ENCODE measurements at places on chromosomes 16 and 17.

GRCh38 chr17:35087731-35088355 is 24.3 kb upstream of the RFFL start:
- DNase-seq, result peak; percentile 67

- DNase-seq, result peak; percentile 32
Observed at GRCh38 chr17:27315796-27316465, 22.0 kb downstream of the WSB1 start.

- DNase-seq, result no peak
Observed at GRCh38 chr16:66692341-66692740, 4.2 kb downstream of the CMTM4 start.

- no peak for DNase-seq
Observed at GRCh38 chr16:53209429-53209828, 154.6 kb downstream of the CHD9 start.

DNA sequence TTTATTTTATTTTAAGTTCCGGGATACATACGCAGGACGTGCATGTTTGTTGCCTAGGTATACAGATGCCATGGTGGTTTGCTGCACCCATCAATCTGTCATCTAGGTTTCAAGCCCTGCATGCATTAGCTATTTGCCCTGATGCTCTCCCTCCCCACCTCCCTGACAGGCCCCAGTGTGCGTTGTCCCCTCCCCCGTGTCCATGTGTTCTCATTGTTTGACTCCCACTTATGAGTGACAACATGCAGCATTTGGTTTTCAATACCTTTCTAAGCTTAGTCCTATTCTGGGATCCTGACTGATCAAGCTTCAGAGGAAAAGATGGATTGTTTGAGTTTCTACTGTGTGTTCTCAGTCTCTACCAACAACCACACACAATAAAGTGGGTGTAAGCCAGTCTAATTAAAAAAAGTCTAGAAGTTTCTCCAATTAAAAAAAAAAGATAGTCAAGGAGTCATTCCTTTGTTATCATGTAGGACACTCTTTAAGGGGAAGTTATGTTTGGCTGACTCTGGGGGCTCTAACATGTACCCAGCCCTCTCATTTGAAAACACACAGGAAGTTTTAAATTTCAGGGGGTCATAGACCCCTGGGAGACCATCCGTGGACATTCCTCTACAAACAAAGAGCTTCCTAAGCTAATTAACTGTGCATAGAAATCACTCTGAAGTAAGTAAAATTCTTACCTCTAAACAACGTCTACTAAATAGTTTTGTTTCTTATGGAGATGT is 66.3 kb upstream of the ADAMTS18 start:
- DNase-seq, result no peak

- DNase-seq, result no peak
Observed at GRCh38 chr16:50697421-50697715, 4.0 kb downstream of the NOD2 start.

DNA sequence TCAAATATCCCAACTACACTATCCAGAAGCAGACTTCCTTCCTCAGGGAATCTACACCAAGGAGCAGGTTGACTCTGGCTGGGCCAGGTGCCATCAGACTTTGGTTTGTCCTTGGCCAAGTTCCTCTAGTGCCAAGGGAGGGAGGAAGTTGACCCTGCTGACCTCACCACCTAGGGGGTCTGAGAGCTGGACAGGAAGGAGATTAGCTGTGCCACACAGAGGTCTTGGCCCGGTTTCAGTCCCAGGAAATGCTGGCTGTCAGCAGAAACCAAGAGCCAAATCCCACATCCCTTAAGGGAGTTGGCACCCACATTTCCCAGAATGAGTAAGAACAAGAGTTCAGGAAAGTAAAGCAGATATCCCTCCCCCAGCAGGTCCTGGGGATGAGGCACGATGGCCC is 178.2 kb downstream of the SALL1 start:
- no peak for DNase-seq

- DNase-seq, result no peak
Observed at GRCh38 chr16:65372171-65372570, 250.3 kb upstream of the CDH11 start.

GRCh38 chr17:7606280-7606679 is 8.4 kb downstream of the FXR2 start:
- no peak for DNase-seq

GRCh38 chr16:30535777-30536190 is 1.1 kb upstream of the ZNF747 start:
- DNase-seq, result peak; percentile 87

DNA sequence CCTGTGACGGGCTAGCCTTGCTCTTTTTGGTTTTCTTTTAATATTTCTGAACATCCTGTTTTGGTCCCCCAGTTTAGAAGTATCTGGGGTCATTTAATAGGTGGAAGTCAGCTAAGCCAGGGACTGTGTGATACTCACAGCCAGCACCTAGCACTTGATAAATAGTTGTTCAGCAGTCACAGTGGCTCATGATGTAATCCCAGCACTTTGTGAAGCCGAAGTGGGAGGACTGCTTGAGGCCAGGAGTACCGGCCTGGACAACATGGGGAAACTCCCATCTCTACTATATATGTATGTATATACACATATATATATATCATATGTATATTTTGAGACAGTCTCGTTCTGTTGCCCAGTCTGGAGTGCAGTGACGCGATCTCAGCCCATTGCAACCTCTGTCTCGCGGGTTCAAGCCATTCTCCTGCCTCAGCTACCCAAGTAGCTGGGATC is 1.8 kb upstream of the ZNRF1 start:
- peak; percentile 43 for DNase-seq

DNA sequence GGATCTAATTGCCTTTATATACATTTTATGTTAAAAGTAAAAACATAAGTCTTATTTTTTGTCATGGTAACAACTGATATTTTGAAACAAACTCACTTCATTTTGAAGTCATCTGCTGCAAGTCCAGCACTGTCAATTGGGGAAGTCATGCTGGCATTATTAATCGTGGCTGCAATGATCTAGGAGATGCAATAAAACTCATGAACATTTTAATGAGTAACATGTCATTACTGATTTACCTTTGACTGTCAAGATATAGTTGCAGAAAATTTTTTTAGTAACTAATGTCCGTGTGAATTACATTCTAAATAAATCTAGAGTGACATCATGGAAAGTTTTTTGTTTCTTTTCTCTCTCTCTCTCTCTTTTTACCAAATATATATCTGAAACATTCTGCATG is 17.3 kb upstream of the KRT24 start:
- no peak for DNase-seq

DNA sequence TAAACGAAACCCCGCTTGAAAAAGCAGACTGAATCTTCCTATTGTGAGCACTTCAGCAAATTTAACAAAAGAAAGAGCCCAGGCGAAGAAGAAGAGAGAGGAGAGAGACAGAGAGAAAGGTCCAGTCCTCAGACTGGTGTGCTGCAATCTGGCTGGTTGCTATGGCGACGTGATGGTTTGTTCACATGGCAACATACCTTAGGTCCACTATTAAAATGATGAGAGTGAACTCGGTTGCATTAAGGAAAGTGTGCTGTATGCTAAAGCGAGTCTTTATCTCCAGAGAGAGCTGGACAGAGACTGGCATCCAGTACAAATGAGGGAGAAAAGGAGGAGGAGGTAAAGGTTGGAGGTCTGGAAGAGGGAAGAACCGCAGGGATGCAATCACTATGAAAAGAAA is 271.8 kb upstream of the ZFHX3 start:
- no peak for DNase-seq

- DNase-seq, result peak; percentile 43
Observed at GRCh38 chr17:49351572-49352140, 10.4 kb downstream of the ZNF652 start.

DNA sequence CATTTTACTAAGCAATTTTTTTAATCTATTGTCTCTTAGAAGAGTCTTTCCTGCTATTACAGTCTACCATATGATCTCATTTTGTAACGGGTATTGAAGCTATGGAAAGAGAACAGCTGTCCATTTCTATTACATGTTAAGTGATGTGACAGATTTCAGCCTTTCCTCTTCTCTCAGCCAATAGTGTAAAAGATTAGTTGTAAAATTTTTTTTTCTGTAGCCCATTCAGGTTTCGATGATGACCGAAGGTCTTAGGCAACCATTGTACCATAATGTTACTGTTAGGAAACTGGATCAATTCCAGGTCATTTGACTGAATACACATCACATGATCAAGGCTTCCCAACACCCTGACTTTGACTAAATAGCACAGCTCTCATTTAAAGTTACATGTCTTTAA is 147.6 kb upstream of the HLF start:
- DNase-seq, result no peak

DNA sequence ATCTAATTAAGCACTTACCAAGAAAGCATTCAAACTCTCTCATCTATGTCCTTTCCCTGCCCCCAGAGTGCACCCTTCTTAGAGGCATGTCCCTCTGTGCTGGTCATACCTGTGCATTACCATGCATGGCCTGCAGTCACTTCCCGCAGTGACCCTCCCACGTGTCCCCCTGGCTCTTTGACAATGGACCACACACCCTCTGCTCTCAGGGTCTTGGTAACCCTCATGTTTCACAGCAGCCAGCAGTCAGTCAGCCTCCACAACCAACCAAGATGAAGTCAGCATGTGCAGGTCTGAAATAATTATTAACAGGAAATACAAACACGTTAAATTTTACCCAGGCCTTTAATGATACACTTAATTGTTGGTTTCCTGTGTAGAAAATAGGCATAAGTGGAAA is 10.1 kb downstream of the KRT33A start:
- no peak for DNase-seq

DNA sequence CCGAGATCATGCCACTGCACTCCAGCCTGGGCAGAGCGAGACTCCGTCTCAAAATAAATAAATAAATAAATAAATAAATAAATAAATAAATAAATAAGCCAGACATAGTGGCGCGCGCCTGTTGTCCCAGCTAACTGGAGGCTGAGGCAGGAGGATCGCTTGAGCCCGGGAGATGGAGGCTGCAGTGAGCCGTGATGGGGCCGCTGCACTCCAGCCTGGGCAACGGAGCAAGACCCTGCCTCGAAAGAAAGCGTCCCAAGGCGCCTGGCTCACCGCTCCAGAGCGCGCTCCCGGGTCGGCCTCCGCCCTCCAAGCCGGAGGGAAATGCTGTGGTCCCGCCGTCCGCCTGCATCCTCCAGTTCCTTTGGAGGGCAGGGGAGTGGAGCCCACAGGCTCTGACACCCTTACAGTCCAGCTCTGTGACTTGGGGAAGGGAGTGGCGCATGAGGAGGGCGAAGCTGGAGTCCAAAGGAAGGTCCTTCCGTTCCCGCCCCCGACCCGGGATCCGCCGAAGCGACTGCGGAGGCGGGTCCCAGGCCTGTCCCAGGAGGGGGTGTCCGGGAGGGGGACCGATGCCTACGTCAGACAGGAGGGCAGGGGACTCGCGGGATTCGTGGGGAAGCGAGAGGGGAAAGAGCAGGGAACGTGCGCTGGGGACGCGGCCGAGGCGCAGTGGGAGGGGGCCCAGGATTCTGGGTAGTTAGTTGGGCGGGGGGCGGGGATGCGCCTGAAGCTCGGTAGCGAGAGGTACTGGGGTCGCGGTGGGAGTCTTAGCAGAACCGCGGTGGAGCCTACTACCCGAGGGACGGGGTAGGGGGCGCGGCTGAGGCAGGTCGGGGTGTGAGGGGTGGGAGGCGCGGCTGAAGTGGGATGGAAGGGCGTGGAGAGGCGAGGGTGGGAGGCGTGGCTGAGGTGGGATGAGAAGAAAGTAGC is 8.4 kb upstream of the TRPV2 start:
- no peak for DNase-seq

GRCh38 chr17:6393351-6393952 is 41.5 kb downstream of the AIPL1 start:
- DNase-seq, result no peak

DNA sequence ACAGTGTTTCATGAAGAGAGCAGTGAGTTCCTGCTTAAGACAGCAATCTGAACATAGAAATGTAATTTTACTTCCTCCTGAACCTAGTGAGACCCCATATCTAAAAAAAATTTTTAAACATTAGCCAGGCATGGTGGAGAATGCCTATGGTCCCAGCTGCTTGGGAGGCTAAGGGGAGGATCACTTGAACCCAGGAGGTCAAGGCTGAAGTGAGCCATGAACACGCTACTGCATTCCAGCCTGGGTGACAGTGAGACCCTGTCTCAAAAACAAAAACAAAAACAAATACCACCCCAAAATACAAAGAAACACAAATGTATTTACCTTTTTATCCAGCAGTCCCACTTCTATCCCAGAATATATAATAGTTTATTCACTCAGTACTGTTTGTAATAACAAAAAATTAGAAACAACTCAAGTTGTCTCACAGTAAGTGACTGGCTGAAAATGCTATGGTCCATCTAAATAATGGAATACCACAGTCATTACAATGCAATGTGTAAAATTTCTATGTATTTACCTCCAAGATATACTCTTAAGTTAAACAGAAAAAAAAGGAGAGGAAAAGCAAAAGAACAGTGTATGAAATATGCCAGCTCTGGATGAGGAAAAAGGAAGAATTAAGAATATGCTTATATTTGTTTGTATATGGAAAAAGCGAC is 16.3 kb downstream of the CFDP1 start:
- DNase-seq, result no peak

GRCh38 chr16:28106467-28107215 is 43.1 kb upstream of the GSG1L start:
- DNase-seq, result no peak

DNA sequence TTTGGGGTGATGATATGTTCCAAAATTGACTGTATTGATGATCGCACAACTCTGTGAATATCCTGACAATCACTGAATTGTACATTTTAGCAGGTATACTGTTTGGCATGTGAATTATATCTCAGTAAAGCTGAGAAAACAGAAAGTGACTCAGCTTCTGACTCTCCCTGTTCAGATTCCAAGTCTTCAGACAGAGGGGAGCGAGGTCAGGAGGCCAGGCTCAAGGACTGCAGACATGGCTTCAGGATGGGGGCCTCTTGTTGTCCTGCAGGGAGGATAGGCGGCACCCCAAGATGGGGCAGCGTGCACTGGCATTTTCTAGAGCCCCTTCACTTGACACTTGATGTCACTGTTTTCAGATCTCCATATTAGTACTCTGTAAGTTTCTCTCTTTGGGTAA is 45.6 kb downstream of the KNOP1 start:
- no peak for DNase-seq

DNA sequence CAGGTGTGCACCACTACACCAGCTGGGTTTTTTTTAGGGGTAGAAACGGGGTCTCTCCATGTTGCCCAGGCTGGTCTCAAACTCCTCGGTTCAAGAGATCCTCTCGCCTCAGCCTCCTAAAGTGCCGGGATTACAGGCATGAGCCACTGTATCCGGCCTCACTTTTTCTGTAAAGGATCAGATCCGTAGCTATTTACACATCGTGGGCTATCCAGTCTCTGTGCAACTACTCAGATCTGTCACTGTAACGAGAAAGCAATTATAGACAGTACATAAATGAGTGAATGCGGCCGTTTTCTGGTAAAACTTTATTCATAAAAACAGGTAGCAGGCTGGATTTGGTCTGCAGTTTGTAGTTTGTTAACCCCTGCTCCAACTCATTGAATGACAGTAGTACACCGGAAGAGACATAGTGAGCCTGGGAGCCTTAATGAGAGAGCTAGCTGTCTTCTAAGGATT is 44.5 kb downstream of the VMP1 start:
- DNase-seq, result no peak

- DNase-seq, result peak; percentile 80
Observed at GRCh38 chr17:41965694-41966462, 717 bp upstream of the CNP start.

- no peak for DNase-seq
Observed at GRCh38 chr17:48556229-48556575, 11.3 kb upstream of the HOXB2 start.
